Omental fat pad (tissue), 4 donors: ENCODE measurements at places on chromosomes 12 and 14. TPM values are rescaled to one million over a fixed set of nuclear protein-coding genes. Genes with fewer than 3 reads are reported as not detected.

- DNase-seq, result no peak
Measured at GRCh38 chr14:60212503-60213371, 36.3 kb upstream of the PPM1A start.

DNA sequence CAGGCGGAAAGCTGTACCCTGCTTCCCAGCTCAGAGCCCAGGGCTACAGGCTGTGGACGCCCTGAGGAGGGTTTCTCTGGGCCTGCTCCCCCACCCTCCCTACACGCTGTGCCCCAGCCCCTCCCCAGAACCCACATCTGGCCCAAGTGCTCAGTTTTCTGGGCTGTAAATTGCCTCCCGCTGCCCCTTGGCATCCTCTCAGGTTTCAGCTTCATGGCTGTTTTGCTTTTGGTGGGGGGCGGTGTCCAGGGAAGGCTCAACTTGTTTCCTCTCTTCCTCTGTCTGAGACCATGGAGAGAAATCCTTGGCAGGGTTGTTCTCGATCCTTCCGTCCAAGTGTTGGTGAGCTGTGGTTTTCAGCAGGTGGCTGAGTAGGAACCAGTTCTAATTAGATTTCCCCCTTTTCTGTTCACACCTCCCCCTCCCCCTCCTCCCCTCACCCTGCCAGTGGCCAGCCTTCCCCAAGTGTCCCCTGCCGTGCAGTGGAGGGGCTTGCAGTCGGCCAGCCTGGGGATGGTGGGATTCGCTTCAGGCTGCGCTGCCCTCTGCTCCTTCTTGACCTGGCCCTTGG lies 61.8 kb downstream of the TSPAN9 start:
- no peak for DNase-seq

- no peak for DNase-seq
Measured at GRCh38 chr14:50658203-50658602, 9.9 kb downstream of the SAV1 start.

- DNase-seq, result no peak
Measured at GRCh38 chr12:122732170-122732569, 1.5 kb upstream of the HCAR1 start.

GRCh38 chr14:96229315-96229714 lies 24.7 kb downstream of the BDKRB2 start:
- DNase-seq, result no peak

DNA sequence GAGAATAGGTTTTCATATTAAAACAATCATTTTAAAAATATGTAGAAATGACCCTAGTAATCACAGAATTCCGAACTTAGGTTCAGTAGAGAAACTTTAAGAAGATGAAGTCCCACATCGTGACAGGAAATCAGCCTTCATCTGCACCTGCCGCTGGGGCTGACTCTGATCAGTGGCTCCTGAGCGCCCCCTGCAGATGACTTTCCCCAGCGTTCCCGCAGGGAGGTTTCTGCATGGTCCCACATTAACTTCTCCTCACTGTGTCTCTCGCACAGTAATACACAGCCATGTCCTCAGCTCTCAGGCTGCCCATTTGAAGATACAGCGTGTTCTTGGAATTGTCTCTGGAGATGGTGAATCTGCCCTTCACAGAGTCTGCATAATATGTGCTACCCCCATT lies 1131.1 kb downstream of the TMEM121 start:
- no peak for DNase-seq

DNA sequence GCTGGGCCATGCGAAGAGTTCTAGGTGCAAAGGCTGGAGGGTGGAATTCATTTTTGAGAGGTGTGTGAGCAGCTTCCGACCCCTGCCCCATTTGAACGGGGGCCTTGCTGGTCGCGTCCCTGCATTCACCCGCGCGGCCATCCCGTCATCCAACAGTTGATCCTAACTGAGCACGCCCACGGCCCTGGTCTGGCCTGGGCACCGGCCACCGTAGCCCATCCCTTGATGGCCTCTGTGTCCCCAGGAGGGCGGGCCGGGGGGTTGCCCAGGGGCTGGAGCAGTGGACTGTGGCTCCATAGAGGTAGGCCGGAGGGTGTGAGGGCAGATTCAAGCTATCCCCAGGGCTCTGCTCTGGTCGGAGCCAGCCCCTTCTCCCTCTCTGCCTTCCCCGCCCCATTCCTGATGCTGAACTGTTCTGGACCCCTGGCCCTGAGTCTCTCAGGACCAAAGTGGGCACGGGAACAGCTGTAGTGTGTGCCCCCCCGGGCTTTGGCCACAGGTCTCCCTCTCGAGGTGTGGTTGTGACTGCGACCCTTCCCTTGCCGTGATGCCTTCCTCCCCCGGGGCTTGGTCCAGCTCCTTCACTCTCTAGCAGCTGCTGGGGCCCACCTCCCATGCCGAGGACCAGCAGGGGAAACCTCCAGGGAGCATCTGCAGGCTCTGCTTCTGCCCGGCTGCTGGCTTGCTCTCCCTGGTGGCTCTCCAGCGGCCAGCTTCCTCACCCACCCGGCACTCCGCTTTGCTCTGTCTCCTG lies 9.1 kb downstream of the MEG3 start:
- no peak for DNase-seq

DNA sequence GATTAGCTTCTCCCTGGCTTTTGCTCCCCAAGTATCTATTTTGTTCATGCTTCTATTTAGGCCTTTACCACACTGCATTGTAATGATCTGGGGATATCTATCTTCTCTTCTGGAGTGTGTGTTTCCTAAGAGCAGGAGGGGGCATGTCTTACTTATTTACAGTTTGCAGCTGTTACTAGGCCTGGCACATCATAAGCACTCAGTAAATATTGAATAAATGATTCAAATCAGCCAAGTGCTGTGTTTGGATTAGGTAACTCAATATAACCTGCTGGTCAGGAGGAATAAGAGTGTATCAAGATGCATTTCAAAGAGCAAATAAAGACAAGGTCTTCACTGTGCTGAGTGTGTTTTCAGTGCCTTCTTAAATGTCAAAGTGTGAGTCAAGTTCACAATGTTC lies 186.1 kb downstream of the FOXG1 start:
- DNase-seq, result no peak

DNA sequence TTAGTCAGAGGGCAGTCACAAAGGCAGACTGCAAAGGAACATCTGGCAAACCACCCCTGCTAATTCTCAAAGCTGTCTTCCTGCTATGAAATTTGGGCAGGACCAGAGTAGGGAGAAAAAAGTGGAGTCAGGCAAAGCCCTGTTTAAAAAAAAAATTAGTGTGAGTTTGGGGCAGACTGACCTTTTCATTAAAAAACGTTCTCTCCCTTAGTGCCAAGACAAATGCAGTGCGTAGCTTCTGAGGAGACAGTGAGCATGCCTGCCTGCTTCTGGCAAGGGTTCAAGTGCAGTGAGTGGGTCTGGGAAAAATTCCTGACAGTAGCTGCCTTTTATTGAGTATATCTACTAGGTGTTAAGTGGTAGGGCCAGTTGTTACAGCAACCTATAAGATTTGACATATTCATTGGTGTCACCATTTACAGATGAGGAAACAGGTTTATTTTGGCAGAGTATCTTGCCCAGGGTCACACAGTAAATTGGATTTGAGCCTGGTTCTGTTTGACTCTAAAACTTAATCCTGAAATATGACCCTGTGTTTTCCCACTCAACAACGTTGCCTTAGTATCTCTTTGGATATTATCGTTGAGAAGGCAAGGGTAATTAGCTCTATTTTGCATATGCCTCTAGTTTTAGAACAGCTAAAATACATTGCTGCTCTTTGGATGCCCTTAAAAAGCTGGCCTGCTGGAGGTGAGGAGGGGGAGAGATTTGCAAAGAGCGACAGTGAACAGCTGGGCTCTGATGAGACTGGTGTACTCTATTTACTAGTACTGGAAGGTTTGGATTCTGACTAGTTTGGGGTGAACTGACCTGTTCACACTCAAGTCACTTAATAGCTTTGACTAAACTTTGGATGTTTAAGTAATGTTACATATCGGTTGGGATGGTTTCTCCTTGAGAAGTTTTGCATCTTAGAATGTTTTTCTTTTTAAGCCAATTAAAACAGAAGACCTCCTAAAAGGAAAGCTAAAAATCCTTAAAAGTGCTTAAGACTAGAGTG lies 72.8 kb downstream of the PAPOLA start:
- DNase-seq, result no peak

GRCh38 chr14:96581902-96582301 lies 79.7 kb downstream of the PAPOLA start:
- no peak for DNase-seq

DNA sequence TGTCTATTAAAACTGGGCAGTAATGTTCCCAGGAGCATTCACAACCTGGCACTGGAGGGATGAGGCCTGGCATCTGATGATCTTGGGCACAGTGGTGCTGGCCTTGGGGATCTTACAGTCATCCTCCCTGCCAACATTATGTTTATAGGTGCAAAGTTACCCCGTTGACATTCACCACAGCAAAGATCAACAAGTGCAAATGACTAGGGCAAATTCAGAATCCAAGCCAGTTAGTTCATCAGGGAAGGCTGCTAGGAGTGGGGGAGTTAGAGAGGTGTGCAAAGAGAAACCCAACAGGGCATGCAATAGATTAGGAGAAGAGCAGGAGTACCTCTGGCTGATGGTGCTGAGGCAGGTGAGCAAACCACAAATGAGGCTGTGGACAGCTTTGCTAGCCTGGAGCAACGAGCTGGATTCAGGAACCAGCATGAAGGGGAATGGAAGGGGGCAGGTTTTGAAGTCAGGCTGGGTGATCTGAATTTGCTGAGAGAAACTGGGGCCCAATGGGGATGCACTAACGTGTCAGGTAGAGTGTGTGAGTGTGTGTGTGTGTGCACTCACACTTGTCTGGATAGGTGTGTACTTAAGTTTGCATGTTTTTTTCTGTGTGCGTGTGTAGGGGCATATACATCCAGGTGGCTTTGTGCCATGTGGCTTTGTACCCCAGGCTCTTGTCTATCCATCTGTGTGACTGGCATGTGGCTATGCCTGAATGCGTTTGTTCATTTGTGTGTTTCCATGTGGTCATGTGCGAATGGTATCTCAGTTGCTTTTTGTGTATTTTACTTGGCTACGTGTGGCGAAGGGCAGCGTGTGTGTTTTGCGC lies 1.6 kb downstream of the CISTR start:
- DNase-seq, result no peak

DNA sequence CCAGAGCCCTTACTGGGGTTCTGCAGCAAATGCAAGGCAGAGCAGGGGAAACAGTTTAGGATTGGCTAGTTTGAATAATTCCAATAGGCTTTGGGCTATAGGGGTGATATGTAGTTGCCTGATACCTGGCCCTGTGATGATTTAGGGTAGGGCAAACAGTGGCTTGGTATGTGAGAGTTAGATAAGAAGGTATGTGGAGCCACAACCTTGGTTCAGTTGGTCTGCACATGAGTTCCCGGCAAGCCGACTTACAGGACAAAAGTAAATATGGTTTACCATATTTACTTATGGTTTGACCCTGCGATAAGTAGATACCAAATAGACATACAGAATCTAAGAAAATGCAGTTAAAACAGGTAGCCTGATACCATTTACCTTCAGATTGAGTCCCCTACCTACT lies 8.3 kb upstream of the CAPRIN2 start:
- no peak for DNase-seq

GRCh38 chr14:86221755-86222154 lies 691.8 kb downstream of the FLRT2 start:
- DNase-seq, result no peak

DNA sequence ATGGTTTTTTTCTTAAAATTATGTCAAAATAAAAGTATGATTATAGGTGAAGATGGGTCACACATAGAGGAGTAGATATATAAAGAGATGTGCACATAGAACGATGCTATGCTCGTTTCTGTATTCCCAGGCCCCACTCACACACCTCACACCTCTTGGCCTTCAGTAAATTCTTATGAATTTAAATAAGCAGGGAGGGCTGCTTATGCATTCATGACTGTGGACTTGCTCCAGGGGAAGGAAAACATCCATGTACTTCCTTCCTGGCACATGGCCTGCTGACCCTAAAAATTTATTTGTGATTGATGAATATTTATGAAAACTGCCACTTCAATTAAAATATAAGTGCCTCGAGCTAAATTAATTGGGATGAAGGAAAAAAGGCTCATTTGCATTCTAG lies 1306.7 kb upstream of the TMEM132C start:
- no peak for DNase-seq

- DNase-seq, result no peak
Measured at GRCh38 chr12:106145539-106146447, 7.0 kb upstream of the NUAK1 start.

DNA sequence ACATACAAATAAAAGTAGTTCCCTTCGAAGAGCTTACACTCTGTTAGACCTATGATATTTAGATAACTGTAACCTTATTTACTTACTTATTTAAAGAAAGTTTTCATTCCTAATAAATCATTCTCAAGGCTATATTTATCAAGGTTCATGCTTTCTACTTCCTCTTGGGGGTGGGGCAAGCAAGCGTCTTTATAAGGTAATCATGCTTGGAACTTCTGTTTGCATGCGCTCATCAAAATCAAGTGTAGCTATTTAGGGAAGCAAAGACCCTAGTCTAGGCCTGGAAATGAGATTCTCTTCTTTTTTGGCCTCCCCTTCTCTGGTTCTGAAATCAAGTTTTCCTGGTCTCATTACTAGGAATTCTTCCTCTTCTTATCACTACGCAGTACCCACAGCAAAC lies 766 bp downstream of the RERG start:
- no peak for DNase-seq

- DNase-seq, result no peak
Measured at GRCh38 chr12:915090-915489, 34.4 kb downstream of the RAD52 start.

GRCh38 chr12:53230108-53230845 lies 1.7 kb downstream of the RARG start:
- DNase-seq, result no peak

- DNase-seq, result no peak
Measured at GRCh38 chr12:21718944-21719650, 55.4 kb downstream of the KCNJ8 start.

GRCh38 chr12:123960029-123960735 lies 12.4 kb downstream of the CCDC92 start:
- no peak for DNase-seq

DNA sequence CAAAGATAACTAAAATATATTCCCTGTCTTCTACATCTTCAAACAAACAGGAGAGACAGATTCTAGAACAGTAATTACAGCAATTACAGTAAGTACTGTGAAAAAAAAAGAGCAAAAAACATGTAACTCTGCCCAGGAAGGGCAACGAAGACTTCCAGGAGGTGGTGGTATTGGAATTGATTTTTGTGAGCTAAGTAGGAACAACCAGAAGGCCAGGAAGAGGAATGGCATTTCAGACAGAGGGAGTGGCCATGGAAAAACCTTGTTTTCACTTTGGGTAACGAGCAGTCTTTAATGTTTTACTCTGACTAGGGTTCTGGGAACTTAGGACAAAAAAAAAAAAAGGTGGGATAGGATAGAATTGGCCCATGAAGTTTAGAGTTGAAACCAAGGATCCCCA lies 196.3 kb upstream of the PLEKHG7 start:
- no peak for DNase-seq

The HPD gene
- 1.6 TPM for total RNA-seq

The GPRC5D gene
- not detected for total RNA-seq

The LTB4R2 gene
- total RNA-seq, result 9.0 TPM

The RND1 gene
- 5.8 TPM for total RNA-seq

The AMHR2 gene
- total RNA-seq, result 1.3 TPM

The KLRG1 gene
- total RNA-seq, result 3.2 TPM

The OTUB2 gene
- 0.47 TPM for total RNA-seq

The CIROP gene
- total RNA-seq, result not detected
